ENCODE measurements at places on chromosomes 1 and 21. TPM values are rescaled to one million over a fixed set of nuclear protein-coding genes. Genes with fewer than 3 reads are reported as not detected.

DNA sequence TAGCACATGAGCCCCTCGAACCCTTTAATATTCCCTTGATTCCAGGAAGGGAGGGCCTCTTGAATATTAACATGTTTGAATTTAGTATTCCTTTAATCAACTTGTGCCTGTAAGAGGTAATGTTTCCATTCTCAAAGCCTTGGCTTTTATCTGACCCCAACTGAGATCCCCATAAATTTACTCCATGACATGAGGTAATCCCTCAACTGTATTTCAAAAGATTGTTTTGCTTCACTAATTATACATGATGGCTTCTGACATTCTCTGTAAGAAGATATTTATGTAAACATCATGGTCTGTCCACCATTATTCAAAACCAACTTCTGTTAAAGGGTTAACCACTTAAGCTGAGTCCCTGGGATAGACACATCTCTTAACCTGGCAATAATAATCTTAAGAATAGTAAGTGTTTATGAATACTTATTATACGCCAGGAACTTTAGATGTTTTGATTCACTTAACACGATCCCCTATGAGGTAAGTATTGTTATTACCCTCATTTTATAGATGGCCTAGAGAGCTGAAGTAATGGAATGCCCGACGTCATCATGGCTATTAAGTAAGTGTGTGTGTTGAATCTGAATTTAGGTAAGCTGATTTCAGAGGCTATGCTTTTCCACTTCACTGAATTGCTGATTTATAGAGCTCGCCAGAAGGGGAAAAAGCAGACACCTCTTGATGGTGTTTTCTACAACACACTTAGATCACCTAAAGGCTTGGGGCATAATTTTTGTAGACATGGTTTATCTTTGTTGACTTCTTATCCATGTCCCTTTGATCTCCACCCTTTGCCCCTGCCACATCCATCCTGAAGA lies 11.1 kb downstream of the KRTAP19-1 start:
- no peak for DNase-seq

Gene NHLH1
- 0.04 TPM for total RNA-seq

Gene MPZ
- total RNA-seq, result 0.39 TPM

Gene RASAL2
- total RNA-seq, result 3.6 TPM

GRCh38 chr1:50527249-50527986 lies 104.2 kb upstream of the DMRTA2 start:
- no peak for DNase-seq

DNA sequence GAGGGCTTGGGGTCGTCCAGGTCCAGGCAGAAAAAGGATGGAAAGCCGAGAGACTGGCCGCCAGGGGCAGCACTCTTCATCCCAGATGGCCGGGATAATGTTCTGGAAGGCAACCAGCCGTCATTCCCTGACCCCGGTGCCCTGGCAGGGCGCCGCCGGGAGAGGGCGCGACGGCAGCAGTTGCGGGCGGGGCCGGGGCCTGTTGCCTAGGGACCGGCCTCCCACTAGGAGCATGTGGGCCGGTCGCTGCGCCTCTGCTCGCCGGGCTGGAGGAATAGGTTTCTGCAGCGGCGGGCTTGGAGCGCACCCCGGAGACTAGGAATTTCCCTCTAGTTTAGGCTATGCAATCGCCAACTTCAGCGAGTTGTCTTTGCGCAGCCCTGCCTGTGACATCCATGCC lies 11.0 kb downstream of the DMRTB1 start:
- peak; percentile 47 for DNase-seq

Gene MIER1
- 17.6 TPM for total RNA-seq

- DNase-seq, result no peak
These were observed 71.2 kb upstream of the RGL1 start for GRCh38 chr1:183733715-183734114.

Gene SEC16B
- total RNA-seq, result 0.04 TPM

GRCh38 chr21:34545079-34545884 lies 33.3 kb upstream of the KCNE1 start:
- DNase-seq, result peak; percentile 68

Gene NVL
- total RNA-seq, result 14.7 TPM

Gene TMEM35B
- total RNA-seq, result 26.0 TPM

Gene OR10J4
- total RNA-seq, result not detected

Gene FAM78B
- total RNA-seq, result 0.72 TPM

GRCh38 chr1:165717918-165718515 lies 19.7 kb upstream of the ALDH9A1 start:
- peak; percentile 36 for DNase-seq

- DNase-seq, result no peak
These were observed 90.6 kb upstream of the SIM2 start for GRCh38 chr21:36608041-36608896.

Gene OR2T33
- total RNA-seq, result 0.79 TPM

Gene GREM2
- total RNA-seq, result 0.66 TPM

DNA sequence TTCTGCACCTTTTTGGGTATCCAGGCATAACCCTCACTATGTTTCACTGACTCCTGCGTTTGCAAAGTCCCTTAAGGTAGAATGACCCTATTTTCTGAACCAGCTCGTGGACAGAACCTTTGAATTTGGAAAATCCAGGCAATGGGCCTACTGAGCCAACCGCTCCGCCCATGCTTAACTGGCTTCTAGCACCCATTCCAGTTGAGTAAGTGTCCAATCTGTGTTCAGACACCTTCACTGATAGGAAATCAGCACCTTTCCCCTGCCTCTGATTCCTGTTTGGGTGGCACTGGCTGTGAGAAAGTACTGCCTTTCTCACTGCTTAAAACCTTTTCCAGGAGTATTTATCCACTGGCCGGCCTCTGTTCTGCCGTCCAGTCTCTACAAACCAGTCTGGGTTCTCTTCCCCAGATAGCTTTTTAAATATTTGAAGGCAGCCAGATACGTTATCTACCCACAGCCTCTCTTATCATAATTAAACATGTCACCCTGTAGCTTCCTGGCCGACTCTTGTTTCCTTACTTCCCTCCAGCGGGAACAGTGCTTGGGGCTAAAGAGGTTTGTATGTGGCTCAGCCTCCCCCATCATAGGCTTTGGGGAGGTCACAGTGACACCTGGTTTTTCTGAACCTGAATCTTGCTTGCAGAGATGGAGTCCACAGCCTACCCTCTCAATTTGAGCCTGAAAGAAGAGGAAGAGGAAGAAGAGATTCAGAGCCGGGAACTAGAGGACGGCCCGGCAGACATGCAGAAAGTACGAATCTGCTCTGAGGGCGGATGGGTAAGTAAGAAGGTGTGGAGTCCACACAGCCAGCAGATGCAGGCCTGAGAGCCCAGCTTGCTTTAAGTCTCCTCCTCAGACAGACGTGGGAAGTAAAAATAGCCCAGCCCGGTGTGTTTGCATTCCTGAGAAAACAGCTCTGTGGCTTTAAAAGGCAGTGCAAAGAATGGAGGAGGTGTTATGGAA lies 1.3 kb downstream of the POGK start:
- no peak for DNase-seq

GRCh38 chr1:206558794-206559671 lies 51.7 kb downstream of the RASSF5 start:
- DNase-seq, result no peak

- DNase-seq, result no peak
These were observed 38.7 kb downstream of the CHAF1B start for GRCh38 chr21:36423771-36424433.

DNA sequence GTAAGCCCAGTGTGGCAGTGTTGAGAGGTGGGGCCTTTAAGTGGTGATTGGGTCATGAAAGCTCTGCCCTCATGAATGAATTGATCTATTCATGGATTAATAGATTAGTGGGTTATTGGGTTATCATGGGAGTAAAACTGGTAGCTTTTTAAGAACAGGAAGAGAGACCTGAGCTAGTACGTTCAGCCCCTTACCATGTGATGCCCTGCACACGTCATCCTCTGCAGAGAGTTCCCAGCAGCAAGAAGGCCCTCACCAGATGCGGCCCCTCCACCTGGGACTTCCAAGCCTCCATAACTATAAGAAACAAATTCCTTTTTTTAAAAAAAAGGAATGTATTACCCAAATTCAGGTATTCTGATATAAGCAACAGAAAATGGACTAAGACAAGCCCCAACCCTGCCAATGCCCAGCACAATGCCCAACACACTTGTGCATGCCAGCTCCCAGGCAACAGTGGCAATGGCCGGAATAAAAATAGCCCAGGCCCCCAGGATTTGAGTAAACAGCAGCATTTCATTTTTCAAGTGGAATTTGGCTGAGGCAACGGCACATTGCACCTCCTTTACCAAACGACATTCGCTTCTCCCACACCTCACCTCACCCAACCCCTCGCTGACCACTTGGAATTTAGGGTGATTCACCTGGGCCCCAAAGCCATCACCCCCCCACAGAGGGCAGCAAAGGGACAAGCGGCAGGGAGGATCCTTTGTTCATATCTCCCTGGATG lies 215.9 kb downstream of the TOMM20 start:
- DNase-seq, result no peak

- no peak for DNase-seq
These were observed 21.2 kb downstream of the PEX14 start for GRCh38 chr1:10495952-10496351.

Gene OR14K1
- not detected for total RNA-seq

Gene CHRNB2
- total RNA-seq, result not detected

DNA sequence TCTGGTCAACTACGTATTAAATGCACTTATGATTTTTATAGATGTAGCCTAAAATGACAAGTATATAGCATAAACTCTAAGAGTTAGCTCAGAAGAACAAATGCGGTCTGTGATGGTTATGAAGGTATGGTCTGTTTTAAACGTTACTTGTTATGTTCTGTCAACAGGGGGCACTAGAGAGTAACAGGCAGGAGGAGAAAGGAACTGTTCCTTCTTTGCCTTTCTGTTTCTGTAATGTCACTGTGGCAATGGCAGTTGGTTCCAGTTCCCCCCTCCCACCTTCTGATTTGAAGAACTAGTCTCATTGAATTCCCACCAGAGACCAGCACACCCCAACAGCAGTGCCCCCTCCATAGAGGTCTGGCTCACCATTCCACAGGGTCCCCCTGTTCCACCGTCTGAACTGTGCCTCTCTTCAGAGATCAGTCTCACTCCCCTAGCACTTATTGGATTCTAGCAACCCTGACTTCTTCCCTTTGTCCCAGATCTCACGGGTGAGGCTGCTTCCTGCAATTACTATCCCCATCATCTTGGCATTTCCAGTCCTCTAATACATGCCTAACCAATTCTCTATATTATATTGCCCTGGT lies 14.0 kb downstream of the KRTAP24-1 start:
- DNase-seq, result peak; percentile 46

DNA sequence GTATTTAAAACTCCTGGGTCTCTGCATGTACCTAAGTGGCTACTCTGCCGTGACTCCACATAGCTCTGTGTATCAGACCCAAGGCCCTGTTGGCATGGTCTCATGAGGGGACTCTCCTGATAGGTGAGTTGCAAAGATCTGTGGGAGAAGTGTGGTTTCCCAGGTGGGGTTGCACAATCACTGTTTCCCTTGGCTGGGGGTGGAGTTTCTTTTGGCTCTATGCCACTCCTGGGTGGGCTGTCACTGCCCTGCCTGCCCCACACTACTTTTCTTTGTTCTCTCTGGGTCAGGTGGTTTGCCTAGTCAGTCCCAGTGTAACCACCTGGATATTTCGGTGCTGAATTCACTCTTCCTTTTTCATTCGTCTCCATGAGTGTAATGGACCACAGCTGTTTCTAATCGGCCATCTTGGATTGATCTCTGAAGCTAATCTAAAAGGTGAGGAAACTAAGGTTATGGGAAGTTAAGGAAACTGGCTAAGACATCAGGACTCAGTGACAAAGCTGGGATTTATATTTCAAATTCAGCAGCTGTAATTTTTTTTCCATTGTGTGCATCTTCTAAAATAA lies 97.1 kb upstream of the CACYBP start:
- no peak for DNase-seq

Gene SLC25A34
- total RNA-seq, result 0.47 TPM

DNA sequence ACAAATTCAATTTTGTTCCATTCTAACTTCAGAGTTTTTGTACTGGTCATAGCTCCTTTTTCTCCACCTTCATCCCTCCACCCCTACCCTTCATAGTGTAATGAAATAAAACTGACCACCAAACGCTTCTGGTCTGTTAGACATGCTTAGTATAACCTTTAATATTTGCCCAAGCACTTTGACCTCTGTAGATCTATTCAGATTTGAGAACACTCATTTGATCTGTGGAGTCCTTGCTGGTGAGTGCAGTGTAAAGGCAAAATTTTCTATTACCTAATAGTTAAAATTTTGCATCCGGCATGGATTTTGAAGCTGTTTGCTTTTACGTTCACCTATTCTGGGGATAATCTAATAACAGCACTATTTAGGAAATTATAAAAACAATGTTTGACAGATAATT lies 41.2 kb downstream of the TMEM200B start:
- DNase-seq, result no peak

- no peak for DNase-seq
These were observed 175.6 kb downstream of the SIPA1L2 start for GRCh38 chr1:232454227-232454886.

DNA sequence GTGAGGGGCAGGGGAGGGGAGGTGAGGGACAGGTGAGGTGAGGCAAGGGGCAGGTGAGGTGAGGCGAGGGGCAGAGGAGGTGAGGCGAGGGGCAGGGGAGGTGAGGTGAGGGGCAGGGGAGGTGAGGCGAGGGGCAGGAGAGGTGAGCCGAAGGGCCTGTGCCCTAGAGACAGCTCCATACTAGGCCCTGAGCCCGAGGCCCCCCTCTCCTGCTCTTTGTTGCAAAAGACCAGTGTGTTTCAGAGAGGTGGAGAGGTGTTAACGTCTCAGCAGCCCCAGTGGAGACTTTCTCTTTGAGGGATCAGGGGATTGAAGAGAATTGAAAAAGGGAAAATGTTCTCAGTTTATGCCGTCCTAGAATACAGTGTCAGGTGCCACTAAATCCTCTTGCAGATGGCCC lies 44.2 kb downstream of the EPHB2 start:
- no peak for DNase-seq

- DNase-seq, result no peak
These were observed 41.7 kb downstream of the EDN2 start for GRCh38 chr1:41442697-41443251.

GRCh38 chr1:69700770-69701169 lies 133.0 kb downstream of the LRRC7 start:
- DNase-seq, result peak; percentile 41

DNA sequence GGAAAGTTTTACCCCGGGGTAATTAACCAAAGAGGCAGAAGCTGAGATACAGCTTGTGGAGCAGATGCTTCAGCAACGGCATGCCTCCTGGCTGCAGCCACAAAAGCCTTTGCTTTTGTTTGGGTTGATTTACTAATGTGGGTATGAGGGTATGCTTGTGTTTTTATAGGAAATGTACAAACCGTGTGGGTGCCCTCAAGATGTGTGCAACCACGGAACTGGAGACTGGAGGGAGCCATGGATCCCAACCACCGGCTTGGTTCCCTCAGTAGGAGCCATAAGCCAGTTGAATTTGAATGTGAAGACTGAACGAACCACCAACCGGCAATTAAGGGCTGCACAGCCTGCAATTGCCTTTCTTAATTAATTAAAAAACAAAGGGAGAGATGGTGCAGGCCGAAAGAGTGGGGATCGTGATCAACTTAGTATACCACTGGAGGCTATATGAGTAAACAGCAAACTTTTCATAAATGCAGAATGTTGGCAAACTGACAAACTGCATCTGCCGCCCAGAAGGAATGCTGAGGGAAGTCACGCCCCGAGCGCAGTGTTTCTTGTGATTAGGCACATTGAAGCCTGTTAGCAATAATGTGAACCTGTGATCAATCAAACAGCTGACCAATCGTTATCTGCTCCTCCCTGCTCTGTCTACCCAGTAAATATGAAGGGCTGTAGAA lies 104.1 kb downstream of the DISP1 start:
- peak; percentile 59 for DNase-seq

- no peak for DNase-seq
These were observed 2.5 kb downstream of the NFASC start for GRCh38 chr1:204873176-204873575.
